ENCODE measurements at places on chromosomes 3 and 15. TPM values are rescaled to one million over a fixed set of nuclear protein-coding genes. Genes with fewer than 3 reads are reported as not detected.

TICRR gene
- total RNA-seq = 0.69 TPM

ALDH1A2 gene
- total RNA-seq = 25.0 TPM

NOX5 gene
- total RNA-seq = under 0.01 TPM

TRIM69 gene
- 6.4 TPM for total RNA-seq

SLC28A1 gene
- not detected for total RNA-seq

MEGF11 gene
- not detected for total RNA-seq

TPRG1 gene
- total RNA-seq = 0.43 TPM

SAXO2 gene
- total RNA-seq = 1.3 TPM

XCR1 gene
- not detected for total RNA-seq

PCSK6 gene
- total RNA-seq = 34.4 TPM

CTXN2 gene
- total RNA-seq = not detected

LXN gene
- total RNA-seq = 40.4 TPM

TGM5 gene
- total RNA-seq = not detected

PP2D1 gene
- not detected for total RNA-seq

SEC22A gene
- 34.0 TPM for total RNA-seq

PAQR5 gene
- total RNA-seq = not detected
